G401 (cell line): ENCODE measurements at places on chromosomes 12 and 14.
A peak's percentile ranks its signal among the peaks of the same experiment; 100 is the strongest.

DNA sequence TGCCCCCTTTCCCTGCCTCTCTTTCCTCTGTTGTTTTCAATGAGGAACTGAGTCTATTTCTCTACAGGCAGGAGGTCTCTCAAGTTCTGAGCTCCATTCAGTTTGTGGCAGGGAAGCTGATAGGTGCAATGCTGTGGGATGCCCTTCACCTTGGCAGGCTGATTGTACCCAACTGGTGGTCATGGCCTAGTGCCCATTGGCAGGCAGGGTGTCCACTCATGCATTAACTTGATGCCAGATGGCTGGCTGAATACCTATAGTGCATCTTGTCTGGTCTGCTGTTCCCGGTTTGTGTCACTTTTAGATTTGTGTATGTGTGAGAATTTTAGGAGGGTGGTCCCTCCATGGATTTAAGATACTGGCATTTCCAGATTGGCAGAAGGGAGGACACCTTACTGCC is 20.0 kb upstream of the ITGA5 start:
- peak; percentile 96 for DNase-seq

GRCh38 chr12:51994959-51995358 is 11.8 kb upstream of the TAMALIN start:
- DNase-seq: no peak

DNA sequence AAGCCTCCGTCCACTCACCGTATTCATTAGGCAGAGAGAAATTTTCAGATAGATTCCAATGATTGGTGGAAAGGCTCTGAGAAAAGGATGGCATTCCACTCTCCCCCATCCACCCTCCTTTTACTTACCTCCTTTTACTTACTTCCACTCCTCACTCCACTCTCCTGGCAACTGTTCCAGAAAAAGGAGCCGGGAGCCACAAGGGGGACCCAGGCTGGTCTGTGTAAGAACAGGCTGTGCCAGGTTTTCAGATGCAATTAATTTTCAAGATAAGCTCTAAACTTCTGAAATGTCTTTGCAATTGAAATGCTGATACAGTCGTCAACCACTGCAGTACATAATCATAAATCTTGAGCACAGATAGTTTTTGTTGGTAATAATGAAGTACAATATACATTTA is 248.8 kb downstream of the ANO6 start:
- no peak for DNase-seq

GRCh38 chr14:68805414-68805813 is 12.5 kb upstream of the ZFP36L1 start:
- DNase-seq: no peak

DNA sequence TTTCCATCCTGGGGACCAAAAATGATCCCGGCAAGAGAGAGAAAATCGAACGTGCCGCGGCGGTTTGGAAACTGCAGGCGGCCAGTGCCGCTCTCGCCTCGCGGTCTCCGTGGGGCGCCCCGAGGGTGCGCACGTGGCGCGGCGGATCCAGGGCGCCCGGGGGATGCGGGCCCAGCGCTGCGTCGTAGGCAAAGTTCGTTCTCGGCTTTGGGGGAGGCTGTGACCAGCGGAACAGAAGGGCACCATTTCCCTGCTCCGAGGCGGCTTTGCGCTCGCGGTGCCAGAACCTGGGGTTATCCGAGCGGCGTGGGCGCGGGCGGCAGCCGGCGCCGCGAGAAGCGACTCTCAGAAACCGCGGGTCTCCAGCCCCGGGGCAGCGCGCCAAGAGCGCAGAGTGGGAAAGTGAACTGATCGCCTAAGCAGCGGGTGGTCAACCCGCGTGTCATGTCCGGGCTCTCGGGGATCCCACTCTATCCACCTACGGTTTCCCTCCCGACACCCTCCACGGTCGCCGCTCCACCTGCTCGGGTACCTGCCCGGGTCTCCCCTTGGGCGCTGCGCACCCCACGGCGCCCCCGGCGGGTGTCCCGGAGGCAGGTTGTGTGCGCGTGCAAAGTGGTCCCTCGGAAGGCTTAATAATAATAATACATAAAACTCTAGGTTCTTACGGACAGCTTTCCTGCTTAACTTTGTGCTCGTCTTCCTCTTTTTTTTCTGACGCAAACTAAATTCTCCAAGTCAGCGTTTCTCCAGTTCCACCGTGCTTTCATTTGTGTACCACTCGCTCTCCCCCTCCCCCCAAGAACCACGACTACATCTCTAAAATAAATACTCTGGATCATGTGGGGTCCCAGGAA is 1.2 kb downstream of the ESRRB start:
- DNase-seq: no peak

DNA sequence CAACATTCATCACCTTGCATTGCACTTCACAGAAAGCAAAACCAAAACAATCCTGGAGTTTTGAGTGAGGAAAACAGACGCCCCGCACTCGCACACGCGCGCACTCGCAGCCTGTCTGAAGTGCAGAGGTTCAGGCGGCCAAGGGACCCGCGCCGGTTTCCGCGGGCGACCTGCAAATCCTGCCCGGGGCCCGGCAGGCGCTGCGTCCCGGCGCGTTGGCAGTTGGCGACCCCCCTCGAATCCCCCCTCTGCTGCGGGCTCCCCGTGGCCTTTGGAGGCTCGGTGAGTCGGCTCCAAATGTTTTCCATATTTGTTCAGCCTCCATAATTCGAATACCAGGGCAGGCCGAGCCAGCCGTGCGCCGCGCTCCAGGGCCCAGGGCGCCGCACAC is at the start of gene SSPN:
Gene SSPN (plus strand): TSS at position 324 of the 391 bp plus-strand sequence. CDS start 100 bp downstream, outside the sequence.
- peak; percentile 74 for DNase-seq

- no peak for DNase-seq
These were observed 138.0 kb downstream of the SLC38A6 start for GRCh38 chr14:61119006-61119405.

GRCh38 chr14:89004166-89004565 is 179.7 kb downstream of the TTC8 start:
- no peak for DNase-seq

DNA sequence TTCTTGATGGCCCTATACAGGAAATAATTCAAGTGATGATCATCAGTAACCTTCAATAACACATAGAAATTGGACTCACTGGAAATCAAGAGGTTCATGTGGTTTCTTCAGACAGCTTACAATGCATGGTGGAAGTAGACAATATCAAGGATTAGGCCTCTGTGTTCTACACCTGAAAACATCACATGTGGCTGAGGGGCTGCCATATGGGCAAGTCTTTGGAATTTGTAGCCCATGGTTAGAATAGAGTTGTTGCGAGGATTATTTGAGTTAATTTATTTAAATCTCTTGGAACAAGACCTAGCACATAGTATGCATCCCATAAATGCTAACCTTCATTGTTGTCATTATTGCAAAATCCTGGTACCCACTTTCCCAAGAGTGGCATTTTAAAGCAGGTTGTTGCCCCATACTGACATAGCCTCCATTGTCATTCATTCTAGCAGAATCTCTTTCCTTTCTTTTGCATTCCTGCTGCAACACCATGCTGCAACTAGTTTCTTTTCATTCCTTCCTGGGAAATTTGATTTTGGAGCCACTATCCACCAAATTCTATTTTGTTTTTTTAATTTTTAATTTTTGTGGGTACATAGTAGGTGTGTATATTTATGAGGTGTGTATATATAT is 352.7 kb upstream of the NAV3 start:
- DNase-seq: no peak

DNA sequence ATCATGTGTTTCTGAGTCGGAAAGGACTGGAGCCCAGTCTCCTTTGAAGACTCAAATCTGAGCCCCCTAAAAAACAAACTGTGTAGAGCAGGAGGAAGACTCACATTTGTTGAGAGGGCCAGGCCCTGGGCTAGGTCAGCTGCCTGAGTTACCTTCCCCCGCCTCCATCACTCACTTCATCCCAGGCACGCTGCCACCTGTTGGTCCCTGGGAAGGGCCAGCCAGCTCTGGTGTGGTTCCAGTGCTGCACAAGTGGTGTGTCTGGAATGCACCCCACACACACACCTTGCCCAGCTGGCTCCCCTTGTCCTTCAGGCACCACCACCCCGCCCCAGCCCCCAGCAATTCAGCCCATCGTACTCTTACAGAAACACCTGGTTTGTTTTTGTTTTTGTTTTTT is 9.0 kb downstream of the MVK start:
- DNase-seq: no peak

DNA sequence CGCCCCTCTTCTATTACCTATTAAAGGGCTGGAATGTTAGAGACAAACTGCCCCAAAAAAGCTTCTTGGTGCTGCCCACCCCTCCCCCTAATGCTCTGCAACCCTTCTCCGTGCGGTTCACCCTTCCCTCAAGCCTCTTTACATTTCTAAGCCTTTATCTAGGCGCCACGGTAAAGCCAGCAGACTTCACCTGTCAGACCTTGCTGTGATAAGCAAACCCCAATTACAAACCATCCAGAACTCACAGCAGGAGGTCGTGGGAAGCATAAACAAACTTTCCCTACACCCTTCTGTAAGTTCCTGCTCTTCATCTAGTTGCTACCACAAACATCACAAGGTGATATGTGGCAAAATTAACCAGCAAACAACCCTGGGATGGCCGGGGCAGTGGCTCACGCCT is 56.8 kb downstream of the MOK start:
- no peak for DNase-seq
